ENCODE measurements at places on chromosomes 1 and 21.

- no peak for DNase-seq
These were observed 11.4 kb upstream of the SELE start for GRCh38 chr1:169745015-169745861.

GRCh38 chr1:1321477-1321876 is 3.0 kb downstream of the INTS11 start:
- no peak for DNase-seq

DNA sequence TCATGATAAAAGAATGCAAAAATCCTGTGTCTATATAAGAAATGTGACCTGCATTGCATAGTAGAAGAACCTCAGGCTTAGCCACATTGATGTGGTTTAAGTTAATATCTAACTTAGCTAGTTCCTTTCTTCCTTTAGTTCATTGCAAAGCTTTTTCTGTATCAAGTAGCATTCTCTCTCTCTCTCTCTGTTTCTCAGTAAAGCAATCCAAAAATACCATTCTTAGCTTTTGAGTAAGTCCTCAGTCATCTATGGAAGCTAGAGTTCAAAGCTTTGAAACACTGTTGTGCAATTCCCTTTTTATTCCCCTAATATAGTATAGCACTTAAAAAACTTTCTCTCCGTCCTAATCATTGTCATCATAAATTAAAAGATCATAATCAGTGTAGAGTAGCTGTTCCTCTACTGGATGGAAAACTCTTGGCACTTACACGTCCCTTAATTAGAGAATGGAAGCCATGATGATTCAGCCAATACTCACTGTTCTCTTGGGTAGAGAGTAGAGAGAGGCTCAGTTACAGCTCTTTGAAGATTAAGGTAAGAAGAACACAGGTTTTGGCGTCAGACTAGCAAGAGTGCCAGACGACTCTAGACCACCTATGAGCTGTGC is 350.3 kb upstream of the LYPLAL1 start:
- DNase-seq: no peak

DNA sequence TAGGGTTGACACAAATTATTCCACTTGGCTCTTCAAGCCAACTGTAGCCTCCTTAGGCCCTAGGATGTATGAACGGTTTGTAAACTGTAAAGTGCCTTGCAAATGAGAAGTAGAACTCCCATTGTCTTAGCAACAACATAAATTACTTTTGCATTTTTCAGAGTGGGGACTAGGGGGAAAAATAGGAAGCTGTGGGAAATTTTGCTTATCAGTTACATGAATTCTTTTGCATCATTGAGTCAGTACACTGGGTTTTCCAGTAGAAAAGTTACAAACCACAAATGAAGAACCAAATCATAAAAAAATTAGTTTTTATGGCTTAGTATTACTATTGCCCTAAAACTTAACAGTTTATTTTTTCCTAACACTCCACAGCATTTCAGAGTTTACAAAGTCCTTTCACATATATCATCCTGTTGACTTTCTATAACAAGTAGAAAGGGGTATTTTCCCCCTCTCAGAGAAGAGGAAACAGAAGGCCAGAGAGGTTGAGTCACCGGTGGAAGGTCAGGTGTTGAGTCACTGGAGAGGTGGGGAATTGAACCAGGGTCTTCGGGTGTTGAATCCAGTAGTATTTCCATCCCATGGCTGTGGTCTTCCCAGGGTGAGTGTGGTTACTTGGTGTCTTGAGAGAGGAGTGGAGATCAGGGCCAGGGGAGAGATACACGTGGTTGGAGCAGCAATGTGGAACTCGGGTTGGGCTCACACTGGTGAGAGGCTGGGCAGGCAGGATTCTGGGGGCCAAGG is 71.9 kb upstream of the USP24 start:
- no peak for DNase-seq

GRCh38 chr1:50974618-50974935 is 4.5 kb downstream of the CDKN2C start:
- DNase-seq: no peak

- no peak for DNase-seq
These were observed 86.0 kb downstream of the SYT2 start for GRCh38 chr1:202624088-202624780.

DNA sequence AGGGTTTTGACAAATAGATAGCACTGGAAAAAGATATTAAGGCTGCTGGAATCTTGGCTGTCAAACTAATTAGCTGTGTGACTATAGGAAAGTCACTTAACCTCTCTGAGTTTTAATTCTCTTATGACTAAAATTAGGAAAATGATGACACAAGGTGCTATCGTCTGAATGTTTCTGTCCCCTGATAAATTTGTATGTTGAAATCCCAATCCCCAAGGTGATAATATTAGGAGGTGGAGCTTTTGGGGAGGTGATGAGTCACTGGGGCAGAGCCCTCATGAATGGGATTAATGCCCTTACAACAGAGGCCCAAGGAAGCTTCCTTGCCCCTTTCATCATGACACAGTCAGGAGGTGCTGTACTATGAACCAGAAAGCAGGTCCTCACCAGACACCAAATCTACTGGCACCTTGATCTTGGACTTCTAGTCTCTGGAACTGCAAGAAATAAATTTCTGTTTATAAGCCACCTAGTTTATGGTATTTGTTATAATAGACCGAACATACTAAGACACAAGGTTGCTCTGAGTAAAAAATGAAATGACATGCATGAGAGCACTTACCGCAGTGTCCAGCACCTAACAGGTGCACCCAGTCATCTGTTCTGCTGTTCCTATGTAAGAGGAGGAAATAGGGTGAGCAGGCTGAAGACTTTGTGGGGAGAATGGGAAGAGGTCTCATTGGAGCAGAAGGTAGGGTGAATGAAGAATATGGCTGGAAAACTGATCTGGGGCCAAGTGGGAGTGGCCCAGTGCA is 26.3 kb upstream of the DISP1 start:
- DNase-seq: no peak

GRCh38 chr1:88661951-88662699 is 21.9 kb upstream of the PKN2 start:
- DNase-seq: no peak

DNA sequence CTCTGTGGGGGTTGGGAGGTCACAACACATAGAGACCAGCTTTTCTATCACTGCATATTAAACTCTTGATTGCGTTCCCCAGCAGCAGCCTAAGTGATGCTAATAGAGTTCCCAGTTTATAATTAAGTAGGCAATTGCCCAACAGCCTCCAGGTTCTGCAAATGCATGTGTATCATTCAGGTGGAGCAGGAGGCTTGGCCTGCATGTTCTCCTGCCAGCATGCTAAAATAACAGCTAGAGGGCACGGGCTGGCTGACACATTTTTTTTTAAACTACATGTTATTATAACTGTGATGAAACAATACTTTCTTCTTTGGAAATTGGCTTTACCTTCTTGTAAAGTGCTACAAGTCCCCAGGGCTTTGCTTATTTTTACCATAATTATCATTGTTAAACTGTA is 10.4 kb downstream of the TCHH start:
- no peak for DNase-seq

GRCh38 chr1:150629115-150629928 is at the start of gene ENSA:
Gene ENSA (minus strand): TSS chr1:150629612. CDS start chr1:150629470, 142 bp downstream.
- peak; percentile 94 for DNase-seq

DNA sequence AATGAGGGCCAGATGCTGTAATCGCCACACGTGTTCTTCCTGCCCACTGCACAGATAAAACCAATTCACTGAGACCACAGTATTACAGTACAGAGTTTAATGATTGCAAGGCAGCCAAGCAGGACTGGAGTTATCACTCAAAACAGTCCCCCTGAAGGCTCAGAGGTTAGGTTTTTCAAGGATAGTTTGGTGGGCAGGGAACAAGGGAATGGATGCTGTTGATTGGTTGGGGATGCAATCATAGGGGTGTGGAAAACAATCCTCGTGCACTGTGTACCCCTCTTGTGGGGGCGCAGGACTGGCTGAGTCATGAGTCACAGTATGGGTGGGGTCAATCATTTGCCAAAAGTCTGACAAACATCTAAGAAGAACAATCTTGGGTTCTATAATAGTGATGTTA is 12.4 kb upstream of the USP1 start:
- DNase-seq: no peak

DNA sequence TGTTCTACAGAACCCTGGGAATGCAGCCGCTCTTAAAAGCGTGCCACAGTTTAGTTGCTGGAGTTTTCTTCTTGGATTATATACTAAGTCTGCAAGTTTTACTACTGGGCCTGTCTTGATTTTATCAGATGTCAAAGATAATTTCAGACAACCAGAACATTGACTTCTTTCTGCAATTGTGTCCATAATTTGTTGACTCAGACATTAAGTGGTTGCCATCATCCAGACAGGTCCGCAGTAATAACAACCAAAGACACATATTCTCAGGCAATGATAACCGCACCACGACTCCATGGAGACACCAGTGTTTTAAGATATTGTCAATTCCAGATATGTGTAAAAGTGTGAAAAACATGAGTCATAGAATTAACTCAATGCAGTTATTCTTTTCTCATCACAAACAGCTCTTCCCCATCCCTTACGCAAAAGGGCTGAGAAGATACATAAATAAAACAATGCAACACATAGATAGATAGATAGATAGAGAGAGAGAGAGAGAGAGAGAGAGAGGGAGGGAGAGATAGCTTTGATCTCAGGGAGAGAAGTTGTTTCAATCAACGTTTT is 90.4 kb upstream of the FMN2 start:
- no peak for DNase-seq

GRCh38 chr1:117602862-117603261 is 3.0 kb upstream of the TENT5C start:
- DNase-seq: no peak
